ENCODE measurements at places on chromosomes 3 and 15.

DNA sequence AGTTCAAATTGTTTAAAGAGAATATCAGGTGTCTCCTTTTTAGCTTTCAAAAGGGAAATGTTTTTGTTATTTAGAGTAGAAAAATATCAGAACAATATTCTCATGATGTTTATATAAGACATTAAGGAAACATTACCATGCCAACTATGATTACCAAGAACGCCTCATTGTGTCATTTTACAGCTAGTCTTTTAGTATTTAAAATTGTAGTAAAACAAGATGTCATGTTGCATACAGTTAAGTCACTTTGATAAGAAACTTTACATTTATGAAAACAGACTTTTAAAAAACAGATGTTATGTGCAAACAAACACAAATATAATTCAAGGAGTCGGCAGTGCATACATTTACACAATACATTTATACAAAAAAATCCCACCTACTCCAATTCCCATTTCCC is 4.4 kb downstream of the PLSCR4 start:
- DNase-seq: no peak

DNA sequence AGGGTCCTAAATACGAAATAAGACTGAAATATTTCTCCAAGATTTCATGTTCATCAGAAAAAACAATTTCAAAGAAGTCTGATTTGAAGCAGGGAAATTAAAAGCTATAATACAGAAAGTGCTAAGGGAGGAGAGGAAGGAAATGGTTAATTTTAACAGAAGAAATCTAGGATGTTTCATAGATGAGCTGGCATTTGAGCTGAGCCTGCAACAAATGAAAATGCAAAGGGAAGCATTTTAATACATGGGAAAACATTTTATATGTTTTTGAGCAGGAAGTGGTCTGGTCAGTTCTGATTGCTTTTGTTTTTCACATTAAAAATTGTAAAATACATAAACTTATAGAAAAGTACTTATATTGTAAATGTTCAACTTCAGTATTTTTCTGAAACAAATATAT is 17.2 kb upstream of the RAP2B start:
- DNase-seq: no peak

GRCh38 chr15:62485170-62485720 is 320.2 kb upstream of the C2CD4B start:
- no peak for DNase-seq

DNA sequence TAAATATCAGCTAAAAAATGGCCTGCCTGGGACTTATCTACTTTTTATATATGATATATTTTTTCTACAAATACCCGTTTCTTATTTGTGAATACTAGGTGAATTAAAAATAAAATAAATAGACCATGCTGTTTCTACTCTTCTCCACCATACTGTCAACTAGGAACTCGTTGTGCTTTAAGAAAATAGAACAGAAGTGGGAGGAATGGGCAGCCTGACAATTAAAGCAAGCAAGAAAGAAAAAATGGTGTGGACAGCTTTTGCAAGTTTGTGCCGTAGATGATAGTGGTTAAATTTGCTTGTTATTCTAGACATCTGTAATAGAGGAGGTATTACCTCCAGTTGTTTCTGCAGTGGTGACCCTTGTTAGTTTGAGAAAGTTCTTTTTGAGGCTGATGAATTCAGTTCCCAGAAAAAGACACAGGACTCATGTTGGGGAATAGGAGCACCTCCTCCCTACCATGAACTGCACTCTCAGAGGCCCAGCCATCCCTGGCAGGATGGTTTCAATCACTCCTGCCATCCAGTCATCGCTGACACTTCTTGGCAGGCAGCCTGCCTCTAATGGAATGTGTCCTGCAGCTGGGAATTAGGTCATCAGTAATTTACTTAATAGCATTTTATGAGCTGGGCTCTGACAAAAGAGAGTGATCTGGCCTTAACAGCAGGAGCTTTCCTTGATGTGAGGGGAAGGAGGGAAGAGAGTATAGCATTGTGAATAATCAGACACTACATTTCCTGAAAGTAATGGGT is 105.0 kb upstream of the GAP43 start:
- no peak for DNase-seq

DNA sequence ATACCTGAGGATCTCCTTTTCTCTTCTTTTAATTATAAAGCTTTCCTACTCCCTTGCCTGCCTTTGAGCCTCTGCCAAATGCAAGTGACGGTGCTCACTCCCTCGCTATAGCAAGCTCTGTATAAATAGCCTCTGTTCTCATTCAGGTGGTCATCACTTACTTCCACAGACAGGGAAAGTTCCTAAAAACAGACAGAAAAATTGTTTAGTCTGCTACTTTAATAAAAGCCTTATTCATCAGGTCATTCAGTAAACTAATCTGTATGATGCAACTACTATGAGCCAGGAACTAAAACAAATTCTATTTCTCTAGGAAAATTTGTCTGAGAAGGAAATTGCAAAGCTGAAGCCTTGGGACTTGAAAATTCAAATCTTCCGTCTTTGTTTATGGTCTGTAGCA is 10.2 kb upstream of the DLG1 start:
- no peak for DNase-seq

GRCh38 chr3:43180027-43180426 is 74.1 kb upstream of the POMGNT2 start:
- DNase-seq: peak; percentile 59

GRCh38 chr3:42042747-42043098 is 48.4 kb upstream of the TRAK1 start:
- no peak for DNase-seq

DNA sequence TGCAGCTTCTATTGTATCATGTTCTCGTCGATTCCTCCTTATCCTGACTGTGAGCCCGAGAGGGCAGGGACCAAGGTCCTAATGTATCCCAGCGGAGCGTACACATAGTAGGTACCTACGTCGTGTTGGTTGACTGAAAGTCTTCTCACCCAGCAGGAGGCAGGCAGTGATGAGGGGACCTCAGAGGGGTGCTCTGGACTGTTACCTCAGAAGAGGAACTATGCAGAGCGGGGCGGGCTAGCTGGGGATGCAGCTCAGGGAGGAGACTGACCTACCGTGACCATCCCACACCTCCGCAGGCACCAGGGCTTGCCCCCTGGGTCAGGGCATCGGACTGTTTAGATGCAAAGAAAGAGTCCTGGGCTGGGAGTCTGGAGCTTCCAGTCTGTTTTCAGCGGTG is 11.4 kb downstream of the CHAC1 start:
- DNase-seq: no peak

- DNase-seq: no peak
These were observed 54.8 kb upstream of the PIK3R4 start for GRCh38 chr3:130801473-130801872.

DNA sequence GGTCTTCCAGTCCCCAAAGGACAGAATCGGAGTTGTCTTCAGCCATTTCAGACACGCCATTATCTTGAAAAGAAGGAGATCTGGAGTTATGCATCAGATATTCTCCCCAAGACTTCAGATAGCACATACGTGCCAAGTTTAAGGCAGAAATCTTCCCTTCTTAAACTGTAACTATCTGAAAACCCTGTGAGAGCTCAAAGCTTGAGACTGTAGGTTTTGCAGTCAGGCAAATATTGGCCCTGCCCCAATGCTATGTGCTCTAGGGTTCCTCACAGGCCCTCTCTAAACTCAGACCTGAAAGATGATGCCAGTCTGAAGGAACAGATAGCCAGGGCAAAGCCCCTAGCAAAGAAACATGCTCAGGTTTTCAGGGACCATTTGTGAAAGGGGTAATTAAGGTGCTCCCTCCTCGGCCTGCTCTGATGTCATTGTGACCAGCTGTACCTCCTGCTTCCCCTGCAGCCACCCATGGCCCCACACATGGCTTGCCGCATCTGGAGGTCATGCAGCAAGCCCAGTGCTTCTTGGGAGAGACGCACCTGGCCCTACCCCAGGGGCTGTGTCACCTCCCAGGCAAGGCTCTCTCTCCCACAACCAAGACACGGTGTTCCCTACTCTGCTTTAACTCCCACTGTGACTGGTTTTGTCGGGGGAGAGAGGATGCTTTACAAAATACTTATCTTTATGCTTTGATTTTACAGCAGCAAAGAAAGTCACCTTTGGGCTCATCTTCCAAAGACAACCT is 53.4 kb upstream of the POMGNT2 start:
- no peak for DNase-seq

DNA sequence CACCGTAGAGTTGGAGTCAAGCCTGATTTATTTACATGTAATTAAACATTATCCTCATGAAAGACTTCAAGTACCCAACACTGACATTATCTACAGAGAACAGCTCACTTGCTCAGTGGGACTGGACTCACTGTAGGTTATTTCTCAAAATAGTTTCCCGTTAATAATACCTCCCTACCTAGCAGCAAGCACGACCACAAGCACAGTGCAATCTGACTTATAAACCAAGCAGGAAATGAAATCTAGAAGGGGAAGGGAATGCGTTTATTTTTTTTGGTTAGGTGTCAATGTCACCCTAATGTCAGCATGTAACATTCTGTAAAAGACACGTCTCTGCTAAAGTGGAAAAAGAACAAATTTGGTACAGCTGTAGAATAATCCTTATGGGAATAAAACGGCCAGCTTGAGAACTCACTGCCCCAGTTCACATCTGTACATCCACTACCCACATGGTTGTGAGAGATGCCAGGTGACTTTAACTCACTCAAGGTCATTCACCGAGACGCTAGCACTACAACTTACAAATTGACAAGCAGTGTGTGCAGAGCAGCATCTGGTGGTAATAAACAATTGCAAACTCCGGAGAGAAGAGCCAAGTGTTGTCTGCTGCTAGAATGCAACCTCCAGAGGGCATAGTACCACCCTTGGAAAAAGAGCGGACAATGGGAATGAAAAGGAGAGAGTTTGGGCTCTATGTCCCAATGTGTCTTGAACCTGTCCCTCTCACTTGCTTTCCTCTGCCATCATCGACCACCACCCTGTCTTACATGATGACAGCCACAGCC is 242.5 kb downstream of the CADPS start:
- no peak for DNase-seq

DNA sequence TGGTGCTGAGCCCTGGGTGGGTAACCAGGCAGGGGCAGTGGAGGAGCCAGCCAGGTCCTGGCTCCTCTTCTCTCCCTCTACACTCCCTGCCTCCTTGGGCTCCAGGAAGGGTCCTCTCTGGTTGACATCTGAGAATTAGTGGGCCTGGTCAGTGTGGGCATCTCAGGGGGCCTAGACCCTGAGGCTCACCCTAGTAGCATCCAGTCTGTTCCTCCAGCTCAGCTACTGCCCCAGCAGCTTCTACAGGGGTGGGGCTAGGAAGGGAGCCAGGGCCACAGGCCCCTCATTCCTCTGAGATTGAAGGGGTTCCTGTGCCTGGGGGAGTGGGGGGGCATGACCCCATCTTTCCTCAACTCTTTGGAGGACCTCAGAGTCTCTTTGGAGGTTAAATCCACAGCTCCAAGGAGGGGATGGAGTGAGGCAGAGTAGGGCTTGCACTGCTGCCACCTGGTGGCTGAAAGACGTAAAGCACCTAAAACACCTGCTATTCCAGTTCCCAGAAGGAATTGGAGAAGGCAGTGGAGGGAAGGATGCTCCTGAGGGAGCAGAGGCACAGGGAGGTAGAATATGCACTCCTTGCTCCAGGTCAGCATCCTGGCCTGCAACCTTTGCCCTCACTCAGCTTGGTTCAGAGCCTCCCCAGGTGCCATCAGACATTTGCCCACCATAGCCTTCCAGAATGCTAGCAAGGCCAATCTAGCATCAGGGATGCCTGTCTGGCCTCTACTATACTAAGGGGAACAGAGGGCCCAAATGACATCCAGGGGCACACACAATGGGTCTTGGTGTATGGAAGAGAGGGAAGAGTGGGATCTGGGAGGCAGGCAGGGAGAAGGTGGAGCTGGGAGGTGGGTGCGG is 25.1 kb downstream of the C3orf18 start:
- peak; percentile 56 for DNase-seq

GRCh38 chr3:12773710-12774086 is 14.6 kb upstream of the TMEM40 start:
- no peak for DNase-seq

GRCh38 chr3:39106281-39106811 is 1.1 kb downstream of the GORASP1 start:
- DNase-seq: no peak

DNA sequence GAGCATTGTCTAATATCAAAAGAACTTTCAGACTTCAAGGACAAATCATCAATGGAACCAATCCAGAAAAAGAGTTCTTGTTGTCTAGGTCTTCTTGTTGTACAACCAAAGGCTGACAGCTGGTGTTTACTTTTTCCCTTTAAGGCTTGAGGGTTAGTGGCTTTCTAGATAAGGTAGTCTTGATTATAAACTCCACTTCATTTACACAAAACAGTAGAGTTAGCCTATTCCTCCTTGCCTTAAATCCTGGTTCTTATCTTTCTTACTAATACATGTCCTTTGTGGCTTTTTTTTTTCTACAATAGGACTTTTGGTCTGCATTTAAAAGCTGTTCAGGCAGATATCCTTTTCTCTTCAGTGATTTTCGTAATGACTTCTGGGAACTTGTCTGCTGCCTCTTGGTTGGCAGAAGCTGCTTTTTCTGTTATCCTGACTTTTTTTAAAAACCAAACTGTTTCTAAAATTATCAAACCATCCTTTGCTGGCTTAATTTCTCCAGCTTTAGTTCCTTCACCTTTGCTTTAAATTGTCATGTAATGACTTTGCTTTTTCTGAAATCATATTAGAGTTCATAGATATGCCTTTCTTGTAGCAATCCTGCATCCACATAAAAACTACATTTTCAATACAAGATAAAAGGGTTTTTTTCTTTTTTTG is 44.8 kb downstream of the STRIT1 start:
- DNase-seq: no peak

- DNase-seq: no peak
These were observed 49.5 kb downstream of the CYP11A1 start for GRCh38 chr15:74317820-74318375.

- DNase-seq: no peak
These were observed 65.4 kb downstream of the KCNH8 start for GRCh38 chr3:19213603-19214220.

- no peak for DNase-seq
These were observed 75.1 kb downstream of the VGLL4 start for GRCh38 chr3:11568503-11569155.

DNA sequence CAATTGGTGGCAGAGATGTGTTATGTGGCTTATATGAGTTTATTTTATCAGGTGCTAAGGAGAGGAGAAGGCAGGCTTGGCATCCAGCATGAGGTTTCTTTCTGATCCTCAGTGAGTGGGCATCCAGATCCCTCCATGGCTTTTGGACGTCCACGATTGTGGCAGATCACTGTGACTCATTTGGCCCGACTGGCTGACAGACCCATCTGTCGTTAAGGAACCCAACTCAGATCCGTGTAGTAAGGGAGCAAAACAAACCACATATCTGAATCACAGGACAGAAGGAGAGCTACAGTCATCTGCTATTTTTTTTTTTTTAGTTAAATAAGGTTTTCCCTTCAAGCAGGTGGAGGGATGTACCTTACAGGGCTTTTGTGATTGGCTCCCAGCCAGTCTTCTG is 197.0 kb upstream of the KCNH8 start:
- no peak for DNase-seq

GRCh38 chr3:94063496-94064119 is 747 bp downstream of the NSUN3 start:
- no peak for DNase-seq

DNA sequence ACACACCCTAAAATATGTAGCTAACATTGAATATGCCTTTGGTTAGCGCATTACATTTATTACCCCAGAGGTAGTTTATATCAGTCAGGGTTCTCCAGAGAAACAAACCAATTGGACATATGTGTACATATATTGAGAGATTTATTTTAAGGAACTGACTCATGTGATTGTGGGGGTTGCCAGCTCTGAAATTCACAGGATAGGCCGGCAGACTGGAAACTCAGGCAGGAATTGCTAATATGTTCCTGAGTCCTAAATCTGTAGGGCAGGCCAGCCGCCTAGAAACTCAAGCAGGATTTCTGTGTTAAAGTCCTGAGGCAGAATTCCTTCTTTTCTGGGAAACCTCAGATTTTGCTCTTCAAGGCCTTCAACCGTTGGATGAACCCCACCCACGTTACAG is 189.7 kb downstream of the CDIN1 start:
- no peak for DNase-seq

GRCh38 chr15:81941479-81941878 is 104.3 kb downstream of the MEX3B start:
- DNase-seq: no peak

All from CD4-positive, alpha-beta T cell treated with Interleukin-15 for 4 hours (primary cell).